ENCODE measurements at places on chromosomes 1 and 21.

GRCh38 chr1:153475282-153475681 is 14.8 kb upstream of the S100A7 start:
- no peak for DNase-seq

DNA sequence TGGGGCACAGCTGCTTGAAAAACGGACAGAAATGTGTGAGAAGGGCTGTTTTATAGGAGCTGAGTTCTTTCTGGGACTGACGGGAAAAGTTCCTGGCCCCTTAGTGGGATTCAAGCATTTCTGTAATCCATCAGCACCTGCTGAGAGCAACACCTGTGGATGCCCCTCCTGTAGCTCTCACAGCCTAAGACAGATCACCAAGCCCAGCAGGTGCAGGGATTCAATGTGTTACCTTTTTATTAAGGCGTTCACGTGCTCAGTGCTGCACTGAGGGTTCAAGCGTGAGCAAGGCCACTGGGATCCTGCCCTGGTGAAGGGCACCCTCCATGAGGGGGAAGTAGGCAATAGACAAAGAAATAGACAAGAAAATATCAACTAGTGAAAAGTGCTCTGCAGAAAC is 14.9 kb downstream of the OLFML2B start:
- DNase-seq = no peak

- no peak for DNase-seq
Observed at GRCh38 chr1:98764485-98764884, 103.0 kb downstream of the SNX7 start.

DNA sequence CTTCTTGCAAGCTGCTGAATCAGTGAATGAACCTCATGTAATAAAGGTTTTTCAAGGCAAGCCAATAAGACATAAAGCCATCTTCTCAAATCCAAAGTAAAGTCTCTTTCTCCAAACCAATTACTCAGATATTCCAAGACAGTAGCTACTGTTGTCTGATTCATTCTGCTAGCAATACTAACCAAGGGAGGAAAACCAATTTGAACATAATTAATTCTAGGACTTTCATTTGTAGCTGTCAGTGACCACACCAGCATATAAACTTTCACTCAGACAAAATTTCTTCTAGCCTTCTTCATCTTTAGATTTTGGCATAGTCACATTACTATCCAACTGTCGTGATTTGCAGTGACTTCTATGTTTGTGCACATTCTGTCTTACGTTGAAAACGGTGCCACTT is 10.5 kb upstream of the INTS3 start:
- no peak for DNase-seq

DNA sequence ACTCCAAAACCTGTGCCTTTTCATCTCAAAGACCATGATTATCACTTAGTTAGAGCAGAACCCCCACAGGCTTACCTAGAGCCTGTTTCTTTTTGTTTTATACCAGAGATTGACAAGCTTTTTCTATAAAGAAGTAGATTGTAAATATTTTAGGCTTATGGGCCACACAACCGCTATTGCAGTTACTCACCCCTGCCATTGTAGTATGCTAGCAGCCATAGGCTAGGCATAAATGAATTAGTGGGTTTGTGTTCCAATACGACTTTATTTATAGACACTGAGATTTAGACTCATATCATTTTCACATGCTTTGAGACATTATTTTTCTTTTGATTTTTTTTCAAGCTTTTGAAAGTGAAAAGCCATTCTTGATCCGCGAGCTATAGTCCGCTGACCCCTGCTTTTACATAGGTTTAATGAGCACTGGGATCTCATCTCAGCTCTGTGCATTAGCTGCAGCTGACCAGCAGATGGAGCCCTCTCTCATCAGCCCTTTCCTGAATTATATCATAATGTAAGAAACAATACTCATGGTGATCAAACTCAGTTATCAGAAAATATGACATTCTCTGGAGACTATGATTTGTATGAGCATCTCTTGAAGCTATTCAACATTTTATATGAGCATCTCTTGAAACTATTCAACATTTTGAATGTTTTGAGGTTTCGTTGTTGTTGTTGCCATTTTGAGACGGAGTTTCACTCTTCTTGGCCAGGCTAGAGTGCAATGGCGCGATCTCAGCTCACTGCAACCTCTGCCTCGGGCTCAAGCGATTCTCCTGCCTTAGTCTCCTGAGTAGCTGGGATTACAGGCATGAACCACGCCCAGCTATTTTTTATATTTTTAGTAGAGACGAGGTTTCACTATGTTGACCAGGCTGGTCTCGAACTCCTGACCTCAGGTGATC is 111.9 kb upstream of the L1TD1 start:
- DNase-seq = peak; percentile 24
